ENCODE measurements at places on chromosomes 3 and 15. TPM values are rescaled to one million over a fixed set of nuclear protein-coding genes. Genes with fewer than 3 reads are reported as not detected.

The TOP2B gene
- 57.7 TPM for polyA plus RNA-seq

The PCOLCE2 gene
- polyA plus RNA-seq: not detected

The ADGRG7 gene
- not detected for polyA plus RNA-seq

The SERPINI2 gene
- 5.8 TPM for polyA plus RNA-seq

The ULK4 gene
- polyA plus RNA-seq: 2.4 TPM

The CACNA2D2 gene
- polyA plus RNA-seq: 39.3 TPM

The COL6A6 gene
- 0.27 TPM for polyA plus RNA-seq

The PPM1M gene
- polyA plus RNA-seq: 0.32 TPM

The CCR8 gene
- polyA plus RNA-seq: not detected

The CLDN18 gene
- polyA plus RNA-seq: not detected

The PLSCR2 gene
- 9.1 TPM for polyA plus RNA-seq

The TMCO5A gene
- polyA plus RNA-seq: not detected

The NR1I2 gene
- polyA plus RNA-seq: 0.31 TPM

The IL17RD gene
- 0.56 TPM for polyA plus RNA-seq

The PLA1A gene
- polyA plus RNA-seq: not detected

The CCDC9B gene
- 0.11 TPM for polyA plus RNA-seq

The CSTA gene
- polyA plus RNA-seq: not detected

The CELSR3 gene
- polyA plus RNA-seq: 0.59 TPM

The GPR171 gene
- polyA plus RNA-seq: 8.1 TPM

The AADAC gene
- polyA plus RNA-seq: not detected

The ANKRD63 gene
- not detected for polyA plus RNA-seq

The CCR9 gene
- not detected for polyA plus RNA-seq

The SLC6A20 gene
- polyA plus RNA-seq: not detected

The CERS3 gene
- not detected for polyA plus RNA-seq

The NLGN1 gene
- polyA plus RNA-seq: 14.2 TPM

The C3orf85 gene
- polyA plus RNA-seq: not detected

The ZNF621 gene
- polyA plus RNA-seq: 3.6 TPM

The PAK6 gene
- not detected for polyA plus RNA-seq

The CHMP2B gene
- polyA plus RNA-seq: 47.3 TPM

The ARNT2 gene
- polyA plus RNA-seq: 6.2 TPM

The GOLGA6L7 gene
- not detected for polyA plus RNA-seq

The KLF13 gene
- polyA plus RNA-seq: 30.1 TPM

The KIF15 gene
- 0.28 TPM for polyA plus RNA-seq

The LARP6 gene
- polyA plus RNA-seq: 8.0 TPM

The RBMS3 gene
- polyA plus RNA-seq: 99.0 TPM

The PLCH1 gene
- 2.3 TPM for polyA plus RNA-seq

The NT5DC2 gene
- polyA plus RNA-seq: 3.4 TPM

The PLS1 gene
- 27.3 TPM for polyA plus RNA-seq
